ENCODE measurements at places on chromosomes 2 and 18.
A peak's percentile ranks its signal among the peaks of the same experiment; 100 is the strongest.

GRCh38 chr2:224946895-224947294, 95.4 kb downstream of the DOCK10 start:
- DNase-seq = peak; percentile 87

DNA sequence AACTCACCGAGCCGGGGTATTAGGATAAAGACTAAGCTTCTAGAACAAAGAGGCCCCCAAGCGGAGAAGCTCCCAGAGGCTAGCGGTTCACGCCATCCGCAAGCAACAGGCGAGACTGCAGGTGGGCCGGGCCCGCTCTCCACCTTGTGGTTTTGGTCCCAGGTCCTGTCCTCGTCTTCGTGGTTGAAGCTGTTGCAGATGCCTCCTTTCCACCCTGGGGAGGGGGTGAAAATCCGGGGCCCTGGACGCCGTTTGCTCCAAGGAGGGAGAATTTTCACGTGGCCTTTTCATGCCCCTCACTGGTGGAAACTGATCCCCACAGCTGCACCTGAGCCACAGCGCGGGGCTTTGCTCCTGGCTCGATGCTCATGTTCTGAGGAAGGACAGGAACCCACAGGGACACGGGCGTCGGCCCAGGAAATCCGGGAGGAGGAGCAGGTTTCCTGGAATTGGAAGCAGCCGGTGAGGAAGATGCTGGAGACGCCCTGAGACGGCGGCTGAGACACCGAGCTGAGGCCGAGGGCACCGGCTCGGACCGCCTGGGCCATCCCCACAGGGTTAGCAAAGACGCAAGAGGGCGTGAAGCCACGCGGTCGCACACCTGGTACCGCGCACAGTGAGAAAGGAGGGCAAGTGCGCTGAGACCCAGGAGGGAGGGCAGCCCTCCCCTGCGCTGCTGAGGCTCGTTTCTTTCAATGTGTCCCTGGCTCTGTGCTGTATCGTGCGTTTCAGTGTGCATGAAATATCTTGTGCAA, 54.7 kb upstream of the SALL3 start:
- no peak for DNase-seq

DNA sequence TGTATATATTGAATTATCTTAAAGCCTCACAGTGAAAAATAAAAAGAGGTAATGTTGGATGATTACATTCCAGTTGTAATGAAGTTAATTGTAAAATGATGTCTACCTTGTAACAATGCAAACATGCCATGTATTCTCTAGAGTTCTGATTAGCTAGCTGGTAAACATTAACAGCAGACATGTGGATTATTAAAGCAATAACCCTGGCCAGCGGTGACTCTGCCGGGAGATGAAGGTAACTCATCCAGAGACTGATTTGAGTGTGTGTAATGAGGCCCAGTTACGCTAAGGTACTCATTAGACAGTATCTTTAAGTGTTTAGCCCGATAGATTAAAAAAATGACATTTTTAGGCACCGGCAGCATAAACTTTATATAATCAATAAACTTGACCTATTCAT, 79.6 kb upstream of the REV1 start:
- DNase-seq = no peak

- no peak for DNase-seq
Measured at GRCh38 chr18:28504066-28504465, 327.1 kb upstream of the CDH2 start.

GRCh38 chr2:174248998-174249592, 763 bp upstream of the OLA1 start:
- DNase-seq = no peak
